Stimulated activated naive B cell treated with anti-CD40 and anti-IgM and Interleukin-4, amounts not matched to agents 10 μg/mL and 1 μg/mL and 100 μg/mL, for 72 hours (primary cell): ENCODE measurements at places on chromosomes 1 and 21.
A peak's percentile ranks its signal among the peaks of the same experiment; 100 is the strongest.

DNA sequence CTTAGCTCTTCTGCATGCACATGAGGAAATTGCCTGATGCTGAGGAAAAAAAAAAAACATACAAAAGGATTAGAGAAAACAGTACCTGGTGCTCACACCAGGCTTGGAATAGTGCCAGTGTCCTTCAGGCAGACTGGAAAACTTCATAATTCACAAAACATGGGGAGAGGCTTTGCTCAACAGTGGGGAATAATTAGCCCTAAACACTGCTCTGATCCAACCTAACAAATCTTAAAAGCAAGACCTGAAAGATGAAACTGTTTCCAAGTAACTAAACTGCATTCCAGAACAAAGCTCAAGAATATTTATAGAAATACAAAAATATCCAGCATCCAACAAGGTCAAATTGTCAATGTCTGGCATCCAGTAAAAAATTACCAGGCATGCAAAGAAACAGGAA lies 124.8 kb downstream of the AK5 start:
- no peak for DNase-seq

DNA sequence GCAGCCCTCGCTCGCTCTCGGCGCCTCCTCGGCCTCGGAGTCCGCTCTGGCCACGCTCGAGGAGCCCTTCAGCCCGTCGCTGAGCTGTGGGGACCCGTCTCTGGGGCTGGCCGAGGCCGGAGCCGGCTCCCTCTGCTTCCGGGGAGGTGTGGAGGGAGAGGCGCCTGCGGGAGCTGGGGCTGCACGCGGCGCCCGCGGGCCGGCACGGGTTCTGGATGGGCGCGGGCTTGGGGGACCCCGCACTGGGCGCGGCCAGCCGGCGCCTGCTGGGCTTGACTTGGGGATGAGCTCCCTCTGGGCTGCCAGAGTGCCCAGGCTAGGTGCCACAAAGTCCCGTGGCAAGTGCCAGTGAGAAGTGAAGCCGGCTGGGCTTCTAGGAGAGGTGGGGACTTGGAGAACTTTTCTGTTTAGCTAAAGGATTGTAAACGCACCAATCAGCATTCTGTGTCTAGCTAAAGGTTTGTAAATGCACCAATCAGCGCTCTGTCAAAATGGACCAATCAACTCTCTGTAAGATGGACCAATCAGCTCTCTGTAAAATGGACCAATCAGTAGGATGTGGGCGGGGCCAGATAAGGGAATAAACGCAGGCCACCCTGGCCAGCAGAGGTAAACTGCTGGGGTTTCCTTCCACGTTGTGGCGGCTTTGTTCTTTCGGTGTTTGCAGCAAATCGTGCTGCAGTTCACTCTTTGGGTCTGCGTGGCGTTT lies 20.2 kb downstream of the EXOC8 start:
- DNase-seq, result no peak

DNA sequence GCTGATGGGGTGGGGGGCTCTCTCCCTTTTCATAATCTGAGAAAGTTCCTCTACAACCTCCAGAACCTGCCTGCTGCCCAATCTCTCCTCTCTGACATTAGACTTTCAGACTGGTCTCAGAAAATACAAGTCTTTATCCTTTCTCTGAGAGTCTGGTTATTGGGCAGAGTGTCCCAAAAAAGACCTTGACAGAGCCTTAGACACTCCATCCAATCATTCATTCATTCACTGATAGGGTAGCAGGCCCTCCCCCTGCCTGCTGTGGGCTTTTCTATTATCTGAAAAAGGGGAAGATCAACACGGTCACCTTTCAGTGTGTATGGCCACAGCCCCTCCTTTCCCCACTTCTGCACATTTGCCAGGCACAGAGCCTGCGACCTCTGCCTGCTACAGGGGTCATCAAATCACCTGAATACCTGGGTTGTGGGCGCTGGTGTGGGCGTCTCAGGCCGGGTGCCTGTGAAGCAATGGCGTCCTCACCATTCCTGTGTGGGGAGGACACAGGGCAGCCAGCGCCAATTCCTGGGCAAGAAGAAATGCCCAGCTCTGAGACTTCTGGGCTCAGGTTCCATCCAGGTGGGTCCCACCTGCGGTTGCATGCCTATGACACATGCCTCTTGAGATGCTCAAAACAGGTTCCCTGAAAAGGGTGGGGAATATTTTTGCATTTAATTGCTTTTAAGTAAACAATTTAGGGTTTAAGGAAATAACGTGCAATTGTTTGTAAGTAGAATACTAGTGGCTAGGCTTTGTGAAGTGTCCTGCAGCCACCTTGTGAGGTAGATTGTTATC lies 52.8 kb downstream of the ELK4 start:
- no peak for DNase-seq

DNA sequence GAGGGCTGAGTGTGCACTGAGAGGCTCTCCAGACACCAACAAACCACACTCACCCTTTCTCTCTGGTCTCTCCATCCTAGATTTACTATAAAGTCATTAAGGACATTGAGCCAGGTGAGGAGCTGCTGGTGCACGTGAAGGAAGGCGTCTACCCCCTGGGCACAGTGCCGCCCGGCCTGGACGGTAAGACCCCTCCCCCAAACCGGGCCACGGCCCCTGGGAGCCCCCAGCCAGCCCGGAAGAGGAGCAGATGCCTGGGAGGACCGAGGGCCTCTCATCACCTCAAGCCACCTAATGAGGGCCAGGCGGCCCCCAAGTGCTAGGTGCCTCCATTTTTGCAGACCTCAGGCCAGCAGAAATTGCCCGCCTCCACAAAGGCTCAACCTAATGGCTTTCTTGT lies 58.1 kb upstream of the ARHGEF16 start:
- DNase-seq, result no peak

- no peak for DNase-seq
These were observed 151.1 kb downstream of the ZNF281 start for GRCh38 chr1:200258447-200259375.

GRCh38 chr1:237664348-237664747 lies 226.4 kb downstream of the ZP4 start:
- DNase-seq, result no peak

DNA sequence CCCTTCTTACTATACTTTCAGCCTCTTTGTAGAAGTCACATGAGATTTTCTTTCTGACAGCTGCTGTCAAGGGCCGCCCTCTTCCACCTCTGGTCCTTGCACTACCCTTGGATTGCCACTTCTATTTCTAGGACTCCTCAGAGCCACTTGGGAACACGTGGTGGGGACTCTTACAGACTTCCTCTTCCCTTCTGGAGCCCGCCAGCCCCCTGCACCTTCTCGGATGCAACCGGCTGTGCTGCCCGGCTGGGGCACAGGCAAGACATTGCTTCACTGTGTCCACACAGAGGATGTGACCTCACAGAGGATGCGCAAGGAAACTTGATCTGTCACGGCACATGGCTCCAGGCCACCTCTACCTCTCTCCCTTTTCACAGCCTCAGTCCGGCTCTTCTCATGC lies 2.4 kb upstream of the IKBKE start:
- peak; percentile 38 for DNase-seq

- DNase-seq, result no peak
These were observed 38.3 kb upstream of the OSBPL9 start for GRCh38 chr1:51578383-51579109.

DNA sequence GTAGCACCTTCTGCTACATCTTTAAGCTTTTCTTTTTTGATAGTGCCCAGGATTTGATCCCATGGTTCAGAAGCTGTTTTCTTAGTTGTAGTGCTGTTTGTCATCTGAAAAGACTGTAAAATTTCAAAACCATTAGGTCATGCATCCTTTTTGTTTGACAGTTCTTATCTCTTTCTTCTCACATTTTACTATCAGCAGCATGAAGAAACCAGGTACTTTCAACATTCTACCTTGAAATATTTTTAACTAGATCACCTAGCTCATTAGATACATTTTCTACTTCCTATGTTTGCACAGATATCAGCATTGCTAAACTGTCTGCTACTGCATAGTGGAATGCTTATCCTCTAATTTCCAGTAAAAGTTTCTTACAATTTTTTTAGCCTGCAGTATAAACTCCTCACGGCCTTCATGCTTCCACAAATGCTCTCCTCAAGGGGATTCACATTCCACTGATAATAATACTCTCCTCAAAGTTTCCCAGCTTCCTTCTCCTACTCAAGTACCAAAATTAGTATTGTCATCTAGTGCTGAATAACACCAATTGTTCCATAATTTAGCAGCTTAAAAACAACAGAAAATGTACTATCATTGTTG lies 243.9 kb upstream of the ZRANB2 start:
- DNase-seq, result no peak

DNA sequence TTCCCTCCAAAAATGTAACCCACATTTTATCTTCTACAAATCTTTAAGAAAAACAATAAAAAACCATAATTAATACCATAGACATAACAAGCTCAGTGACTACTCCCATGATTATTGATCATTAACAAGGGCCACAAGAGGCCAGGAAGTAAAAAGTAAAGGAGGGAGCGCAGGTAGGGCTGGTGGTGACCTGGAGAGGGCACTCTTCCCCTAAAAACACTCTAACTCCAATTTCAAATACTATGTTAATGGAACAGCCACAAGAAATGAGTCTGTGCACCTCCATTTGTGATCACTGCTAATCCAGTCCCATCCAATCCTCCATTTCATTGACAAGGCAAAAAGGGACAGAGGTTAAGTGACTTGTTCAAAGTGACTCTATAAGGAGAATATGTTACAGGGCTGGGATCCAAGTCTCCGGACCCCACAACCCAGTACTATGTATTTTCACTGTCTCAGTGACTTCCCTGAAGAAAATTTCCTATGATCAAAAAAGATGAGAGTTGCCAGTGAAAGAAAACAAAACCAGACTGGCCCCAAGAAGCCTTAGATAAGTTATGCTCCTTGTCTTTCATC lies 41.2 kb upstream of the CFAP298 start:
- DNase-seq, result peak; percentile 4

- DNase-seq, result no peak
These were observed 33.0 kb downstream of the LAMC2 start for GRCh38 chr1:183218971-183219615.

DNA sequence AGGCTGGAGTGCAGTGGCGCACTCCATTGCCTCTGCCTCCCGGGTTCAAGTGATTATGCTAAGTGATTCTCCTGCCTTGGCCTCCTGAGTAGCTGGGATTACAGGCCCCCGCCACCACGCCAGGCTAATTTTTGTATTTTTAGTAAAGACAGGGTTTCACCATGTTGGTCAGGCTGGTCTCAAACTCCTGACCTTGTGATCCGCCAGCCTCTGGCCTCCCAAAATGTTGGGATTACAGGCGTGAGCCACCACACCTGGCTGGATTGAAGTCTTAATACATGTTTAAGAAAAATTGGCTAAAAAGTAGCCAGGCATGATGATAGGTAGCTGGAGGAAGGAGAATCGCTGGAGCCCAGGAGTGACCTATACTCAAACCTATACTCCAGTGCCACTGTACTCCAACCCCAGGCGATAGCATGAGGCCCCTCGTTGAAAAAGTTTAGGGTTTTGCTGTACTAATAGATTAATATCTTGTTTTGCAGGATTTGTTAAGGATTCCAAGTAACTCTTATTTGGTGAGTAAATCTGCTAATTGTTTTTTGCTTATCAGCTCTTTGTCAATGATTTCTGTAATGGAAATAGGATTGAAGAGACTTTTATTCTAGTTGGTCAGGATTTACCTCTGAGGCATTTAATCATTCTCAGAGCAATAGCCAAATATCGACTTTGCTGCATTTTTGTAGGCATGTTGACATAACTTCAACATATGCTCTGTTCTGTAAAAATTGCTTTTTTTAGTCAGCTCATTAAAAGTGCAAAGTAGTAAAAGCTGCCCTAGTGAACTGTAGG lies 2.0 kb downstream of the RCC1 start:
- no peak for DNase-seq

DNA sequence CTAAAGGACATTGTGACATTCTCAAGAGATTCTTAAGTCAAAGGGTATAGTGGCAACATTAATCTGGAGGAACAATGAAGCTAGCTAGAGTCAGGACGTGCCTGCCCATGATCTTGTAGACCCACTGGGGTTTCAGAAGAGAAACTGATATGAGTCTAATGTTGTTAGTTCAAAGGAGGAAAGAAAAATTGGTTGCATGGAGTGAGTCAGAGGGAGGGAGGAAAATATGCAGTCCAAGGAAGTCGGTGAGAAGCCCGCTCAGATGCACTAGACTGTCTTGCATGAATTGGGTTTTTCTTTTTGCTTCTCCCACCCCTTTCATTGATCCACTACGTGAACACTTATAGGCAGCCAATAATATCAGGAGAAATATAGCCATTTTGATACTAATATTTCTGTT lies 53.8 kb upstream of the SYT14 start:
- no peak for DNase-seq

- DNase-seq, result no peak
These were observed 54.1 kb downstream of the RIPK4 start for GRCh38 chr21:41712730-41713129.

- no peak for DNase-seq
These were observed 510.3 kb downstream of the NPHP4 start for GRCh38 chr1:5481889-5482288.

DNA sequence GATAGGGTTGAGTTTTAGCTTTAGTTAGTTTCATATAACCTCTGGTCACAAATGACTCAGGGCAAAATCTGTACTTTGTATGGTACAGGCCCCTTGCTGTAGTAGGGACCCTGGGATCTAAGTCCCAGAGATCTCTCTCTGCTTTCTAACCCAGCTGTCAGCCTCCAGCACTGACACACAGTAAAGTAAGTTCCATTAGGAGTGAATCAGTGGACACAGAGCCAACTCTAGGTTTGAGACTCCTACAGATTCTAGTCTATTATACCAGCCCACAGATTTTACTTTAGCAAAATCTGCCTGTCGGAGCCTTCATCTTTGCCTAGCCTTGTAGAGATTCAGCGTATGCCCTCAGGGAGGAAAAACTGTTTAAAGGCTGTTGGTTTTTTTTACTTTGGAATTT lies 52.5 kb downstream of the ANGPTL1 start:
- no peak for DNase-seq

DNA sequence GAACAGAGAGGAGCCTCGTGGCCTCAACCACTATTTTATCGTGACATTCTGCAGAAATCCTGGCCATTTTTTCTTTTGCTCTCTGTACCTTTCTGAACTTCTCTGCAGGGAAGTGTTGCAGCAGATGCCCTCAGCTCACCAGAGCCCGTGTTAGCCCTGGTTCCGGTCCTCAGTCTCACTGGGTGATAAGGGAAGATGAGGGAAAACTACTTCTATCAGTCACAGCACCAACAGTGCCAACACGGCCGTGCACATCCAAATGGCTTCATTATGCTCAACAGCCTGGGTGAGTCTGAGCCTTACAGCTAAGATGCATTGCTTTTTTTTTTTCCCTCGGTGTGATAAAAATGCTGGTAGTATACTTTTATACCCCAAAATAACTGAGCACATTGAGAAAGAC lies 93.0 kb downstream of the KIF26B start:
- no peak for DNase-seq

DNA sequence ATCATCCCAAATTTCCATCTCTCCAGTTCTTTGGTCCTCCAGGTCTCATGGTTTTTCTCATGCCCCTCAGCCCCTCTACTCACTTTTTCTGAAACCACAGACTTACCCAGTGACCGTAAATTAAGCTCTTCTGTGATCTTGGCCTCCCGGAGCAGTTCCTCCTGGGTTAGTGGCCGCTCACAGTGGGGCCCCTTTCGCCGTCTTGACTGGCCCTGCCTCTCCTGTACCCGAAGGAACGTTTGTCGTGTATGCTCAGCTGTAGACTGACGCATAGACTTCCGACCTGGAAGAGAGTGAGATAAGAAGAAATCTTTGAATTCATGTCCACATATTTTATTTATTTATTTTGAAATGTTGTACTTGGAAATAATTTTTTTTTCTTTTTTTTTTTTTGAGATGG lies 5.8 kb downstream of the VPS72 start:
- no peak for DNase-seq
